ENCODE measurements at places on chromosomes 2 and 18.
A peak's percentile ranks its signal among the peaks of the same experiment; 100 is the strongest.

DNA sequence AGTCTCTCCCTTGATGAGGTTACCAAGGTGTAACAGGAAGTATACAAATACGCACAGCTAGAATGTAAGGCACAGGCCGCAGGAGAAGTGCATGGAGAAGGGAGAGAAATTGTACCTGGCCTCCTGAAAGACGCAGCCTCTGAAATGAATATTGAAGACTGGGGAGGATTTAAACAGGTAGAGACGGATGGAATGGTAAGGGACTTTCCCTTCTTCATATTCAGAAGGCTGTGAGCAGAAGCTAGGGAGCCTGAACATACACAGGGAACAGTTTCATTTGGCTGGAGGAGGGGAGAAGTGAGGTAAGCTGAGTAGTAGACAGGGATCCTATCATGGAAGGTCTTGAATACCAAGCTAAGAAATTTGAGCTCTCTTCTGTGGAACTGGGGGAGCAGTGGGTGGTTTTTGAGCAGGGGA lies 112.7 kb downstream of the ANKRD44 start:
- DNase-seq = no peak

GRCh38 chr2:95344656-95345055 lies 47.5 kb downstream of the KCNIP3 start:
- no peak for DNase-seq

DNA sequence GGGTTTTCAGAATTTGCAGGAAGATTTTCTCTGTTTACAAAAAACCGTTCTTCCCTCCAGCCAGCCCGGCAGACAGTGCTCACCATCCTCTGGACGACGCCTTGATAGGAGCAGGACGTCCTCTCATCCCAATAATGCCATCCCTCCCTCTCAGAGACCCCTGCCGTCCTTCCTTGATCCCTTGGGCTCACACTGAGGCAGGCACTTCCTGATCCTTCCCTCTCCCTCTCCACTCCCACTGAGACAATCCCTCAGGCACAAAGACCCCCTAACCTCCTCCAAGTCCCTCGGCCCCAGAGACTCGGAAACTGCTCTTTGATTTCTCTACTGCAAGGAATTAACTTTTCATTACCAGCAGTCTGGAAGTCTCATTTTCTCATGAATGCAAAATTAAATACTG lies 42.5 kb downstream of the PAX3 start:
- DNase-seq = no peak

DNA sequence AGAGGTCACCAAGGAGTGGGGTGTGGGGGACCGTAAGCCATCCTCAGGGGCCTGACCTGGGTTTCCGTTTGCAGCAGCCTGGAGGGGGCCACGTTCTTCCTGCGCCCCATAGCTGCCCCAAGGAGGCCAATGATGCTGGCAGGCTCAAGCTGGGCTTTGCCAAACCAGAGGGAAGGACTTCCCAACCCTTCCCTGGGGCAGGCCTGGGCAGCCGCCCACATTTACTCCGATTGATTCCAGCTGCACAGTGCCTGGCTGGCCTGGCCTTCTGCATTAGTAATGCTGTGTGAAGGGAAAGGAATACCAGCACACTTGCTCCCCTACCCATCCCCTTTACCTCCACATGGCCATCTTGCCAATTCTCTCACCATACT lies 360.6 kb upstream of the SLC14A2 start:
- DNase-seq = no peak

DNA sequence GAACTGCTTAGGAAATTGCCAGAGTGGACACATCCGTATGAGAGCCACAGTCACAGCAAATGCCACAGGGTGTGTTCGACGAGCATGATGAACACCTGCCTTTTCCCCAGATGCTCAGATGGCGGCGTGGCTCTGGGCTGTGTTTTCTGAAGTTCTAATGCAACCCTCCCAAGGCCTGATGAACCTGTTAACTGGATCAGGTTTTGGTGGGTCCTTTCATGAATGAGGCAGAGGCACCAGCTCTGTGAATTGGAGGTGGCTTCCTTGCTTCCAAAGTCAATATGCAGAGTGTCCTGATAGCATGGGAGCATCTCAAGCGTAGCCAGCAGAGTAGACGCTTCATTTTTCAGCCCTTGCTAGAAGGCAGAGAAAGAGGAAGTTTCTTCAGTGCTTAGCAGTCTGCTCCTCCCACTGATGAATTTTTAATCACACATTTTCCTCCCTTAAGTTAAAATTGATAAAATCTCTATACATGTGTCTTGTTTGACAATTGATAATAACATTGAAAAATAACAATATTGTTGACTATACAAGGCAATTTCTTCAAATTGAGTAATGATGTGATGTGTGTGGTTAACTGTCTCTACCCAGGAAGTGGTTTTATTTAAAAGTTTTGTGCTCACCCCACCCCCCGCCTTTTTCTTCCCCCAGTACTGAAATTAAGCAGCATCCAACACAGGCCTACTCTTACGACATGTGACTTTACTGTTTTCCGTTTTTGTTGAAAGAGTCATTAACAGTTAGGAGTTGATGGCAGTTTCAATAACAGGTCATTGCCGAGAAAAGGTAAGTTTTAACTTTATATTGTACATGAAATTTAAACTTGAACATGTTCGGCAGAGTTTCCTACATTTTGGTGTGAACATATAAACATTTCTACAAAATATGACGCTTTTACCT lies at the start of gene ARHGAP15:
TSS of gene ARHGAP15 (plus strand) at position 739 of the 900 bp plus-strand sequence.
- DNase-seq = no peak

DNA sequence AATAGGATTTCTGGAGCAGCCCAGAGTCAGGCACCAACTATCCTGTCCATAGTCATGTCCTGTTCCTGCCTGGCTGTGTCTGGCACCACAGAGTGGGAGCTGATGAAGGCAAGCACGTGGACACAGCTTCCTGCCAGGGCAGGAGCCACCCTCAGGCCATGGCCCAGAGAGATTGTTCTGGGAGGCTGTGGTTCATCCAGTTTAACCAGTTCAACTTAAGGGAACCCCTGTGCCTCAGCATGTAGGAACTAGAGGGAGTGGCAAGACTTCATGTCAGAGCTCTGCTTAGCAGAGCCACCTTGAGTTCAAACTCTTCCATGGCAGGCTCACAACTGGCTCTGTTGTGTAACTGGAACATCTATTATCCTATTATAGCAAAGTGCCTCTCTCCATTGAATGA lies 73.2 kb upstream of the NCKAP5 start:
- no peak for DNase-seq

DNA sequence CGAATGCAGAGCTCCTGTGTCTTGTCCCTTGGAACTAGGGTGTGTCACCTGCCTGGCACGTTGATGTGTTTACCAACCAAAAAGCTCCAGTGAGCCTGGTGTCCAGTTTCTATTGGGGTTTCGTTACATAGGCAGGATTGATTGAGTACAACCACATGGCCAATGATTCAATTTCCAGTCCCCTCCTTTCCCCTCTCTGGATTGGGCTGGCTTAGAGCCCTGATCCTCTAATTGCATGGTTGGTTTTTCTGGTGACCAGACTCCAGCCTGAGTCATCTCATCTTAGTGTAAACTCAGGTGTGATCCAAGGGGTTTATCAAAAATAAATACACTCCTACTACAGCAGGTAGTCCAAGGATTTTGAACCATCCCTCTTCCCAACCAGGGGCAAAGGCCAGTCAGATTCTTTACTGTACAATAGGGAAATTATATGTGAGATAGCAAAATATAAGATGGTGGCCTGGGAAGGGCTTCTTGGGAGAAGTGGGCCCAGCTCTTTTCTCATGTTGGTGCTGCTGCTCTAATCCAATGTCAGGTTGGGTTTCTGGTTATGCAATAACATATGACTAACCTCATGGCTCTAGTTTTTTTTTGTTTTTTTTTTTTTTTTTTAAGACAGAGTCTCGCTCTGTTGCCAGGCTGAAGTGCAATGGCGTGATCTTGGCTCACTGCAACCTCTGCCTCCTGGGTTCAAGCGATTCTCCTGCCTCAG lies 64.7 kb upstream of the MGAT5 start:
- DNase-seq = no peak

DNA sequence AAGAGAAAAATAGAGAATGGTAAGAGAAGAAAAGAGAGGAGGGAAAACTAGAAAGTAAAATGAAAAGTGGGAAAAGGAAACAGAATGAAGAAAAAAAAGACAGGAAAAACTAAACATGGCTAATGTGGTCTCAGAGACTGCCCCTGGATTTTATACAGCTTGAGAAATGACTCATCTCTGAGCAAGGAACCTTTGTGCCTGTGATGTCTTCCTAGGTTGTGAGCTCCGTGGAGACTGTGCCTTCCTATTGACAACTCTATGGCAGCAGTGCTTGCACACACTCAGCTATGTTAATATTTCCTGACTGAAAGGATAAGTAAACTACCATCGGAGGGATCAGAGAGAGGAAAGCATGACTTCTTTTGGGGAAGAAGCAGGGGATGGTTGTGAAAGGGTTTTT lies 203.8 kb downstream of the RDH14 start:
- no peak for DNase-seq

- no peak for DNase-seq
Measured at GRCh38 chr2:157872791-157873190, 3.3 kb downstream of the ACVR1 start.

DNA sequence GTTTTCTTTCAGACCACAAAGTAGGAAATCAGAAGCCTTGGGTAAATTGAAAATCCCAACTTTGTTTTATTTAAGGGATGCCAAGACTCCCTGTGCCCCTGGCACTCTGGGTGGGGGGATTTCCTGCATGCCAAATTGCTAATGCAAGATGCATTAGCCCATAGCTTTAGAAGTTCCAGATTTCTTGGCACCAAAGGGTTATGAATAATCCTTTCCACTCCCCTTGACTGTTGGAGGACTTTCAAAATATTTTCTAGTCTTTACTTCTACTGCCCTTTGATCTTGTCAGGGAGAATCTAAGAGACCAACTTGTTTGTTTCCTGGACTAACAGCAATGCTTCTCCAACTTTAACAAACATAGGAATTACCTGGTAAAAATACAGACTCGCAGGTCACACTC lies 81.8 kb upstream of the TGIF1 start:
- no peak for DNase-seq

DNA sequence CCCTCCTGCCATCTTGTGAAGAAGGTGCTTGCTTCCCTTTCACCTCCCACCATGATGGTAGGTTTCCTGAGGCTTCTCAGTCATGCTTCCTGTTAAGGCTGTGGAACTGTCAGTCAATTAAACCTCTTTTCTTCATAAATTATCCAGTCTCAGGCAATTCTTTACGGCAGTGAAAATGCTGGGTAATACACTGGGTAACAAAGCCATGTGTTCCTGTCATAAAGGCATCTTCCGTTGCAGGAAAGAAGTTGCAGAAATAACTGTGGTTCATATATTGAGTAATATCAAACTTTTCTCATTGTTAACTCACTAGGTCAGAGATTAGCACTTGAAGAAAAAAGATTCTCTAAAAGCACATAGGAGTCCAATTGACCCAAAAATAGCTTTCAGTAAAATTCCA lies 163.9 kb upstream of the HNMT start:
- DNase-seq = no peak

- DNase-seq = no peak
Measured at GRCh38 chr2:88602022-88602421, 25.2 kb downstream of the EIF2AK3 start.

DNA sequence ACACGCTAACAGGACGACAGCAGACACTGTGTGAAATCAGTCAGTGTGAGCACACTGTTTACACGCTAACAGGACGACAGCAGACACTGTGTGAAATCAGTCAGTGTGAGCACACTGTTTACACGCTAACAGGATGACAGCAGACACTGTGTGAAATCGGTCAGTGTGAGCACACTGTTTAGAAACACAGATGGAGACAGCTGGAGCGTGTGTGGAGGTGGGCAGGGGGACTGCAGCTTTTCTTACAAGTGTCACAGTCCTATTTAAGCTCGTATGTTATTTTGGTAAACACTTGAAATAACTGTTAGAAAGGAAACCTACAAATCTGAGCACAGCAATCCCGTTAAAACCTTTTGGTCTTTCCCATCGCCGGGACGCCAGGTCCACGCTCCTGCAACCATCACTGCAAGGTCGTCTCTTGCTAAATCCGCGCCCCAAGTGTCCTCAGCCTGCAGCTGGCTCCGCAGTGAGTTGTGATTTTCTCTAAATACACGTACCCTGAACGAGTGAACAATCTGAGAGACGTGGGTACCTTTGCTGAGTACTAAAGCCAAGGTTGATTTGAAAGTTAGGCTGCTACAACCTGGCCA lies 58.9 kb upstream of the CTDP1 start:
- no peak for DNase-seq

GRCh38 chr2:25714740-25715139 lies 41.4 kb upstream of the DTNB start:
- DNase-seq = peak; percentile 23

GRCh38 chr2:186724736-186725135 lies 30.9 kb downstream of the FAM171B start:
- DNase-seq = no peak

DNA sequence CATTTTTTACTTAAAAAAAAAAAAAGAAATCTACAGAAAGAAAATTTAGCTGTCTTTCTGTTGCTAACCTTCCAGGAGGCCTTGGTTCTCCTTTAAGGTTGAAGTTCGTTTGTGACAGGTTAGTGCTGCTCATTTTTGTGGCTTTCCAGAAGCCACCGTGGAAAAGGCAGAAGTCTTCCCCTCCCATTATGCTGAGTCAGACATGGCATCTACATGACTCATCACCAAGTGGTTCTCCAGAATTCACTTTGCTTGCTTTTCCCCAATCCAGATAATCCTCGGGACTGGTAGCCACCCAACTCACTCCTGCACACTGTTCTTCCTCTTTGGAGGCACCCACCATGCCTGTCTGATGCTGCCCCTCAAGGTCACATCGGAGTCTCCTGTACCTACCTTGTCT lies 228.7 kb downstream of the PIK3C3 start:
- DNase-seq = no peak

DNA sequence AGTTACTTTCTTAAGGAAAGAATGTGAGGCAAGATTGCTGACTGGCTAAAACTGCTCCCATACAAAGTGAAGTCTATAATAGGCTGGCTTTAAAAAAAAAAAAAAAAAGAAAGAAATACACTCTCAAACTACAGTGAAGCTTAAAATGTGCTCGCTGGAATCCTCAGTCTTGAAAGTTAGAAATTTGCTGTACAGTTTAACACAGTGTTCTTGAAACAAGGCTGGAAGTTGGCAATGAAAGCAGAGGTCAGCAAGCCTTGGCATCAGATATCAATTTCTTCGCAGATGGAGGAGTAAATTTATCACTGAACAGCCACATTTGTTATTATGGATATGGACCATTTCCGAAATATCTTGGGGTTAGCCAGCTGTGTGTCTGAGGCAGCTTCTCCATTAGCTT lies 392.9 kb downstream of the ZNF516 start:
- DNase-seq = no peak

DNA sequence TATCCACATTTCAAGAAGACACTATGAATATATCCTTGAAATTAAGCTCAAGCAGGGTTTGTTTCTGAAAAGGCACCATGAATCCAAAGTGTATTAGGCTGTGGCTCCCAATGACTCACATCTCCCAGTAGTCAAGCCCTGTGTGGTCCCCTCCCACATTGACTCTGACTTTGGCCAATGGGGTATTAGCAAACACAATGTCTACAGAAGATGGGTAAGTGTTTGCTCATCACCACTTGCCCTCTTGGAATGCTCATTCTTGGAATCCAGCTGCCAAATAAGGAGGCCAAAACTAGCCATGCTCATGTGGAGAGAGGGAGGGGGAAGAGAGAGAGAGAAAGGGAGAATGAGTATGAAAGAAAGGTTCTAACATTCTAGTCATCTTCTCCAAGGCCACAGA lies 490.0 kb downstream of the TXNL1 start:
- no peak for DNase-seq

- no peak for DNase-seq
Measured at GRCh38 chr2:8518979-8519668, 162.7 kb upstream of the ID2 start.

- no peak for DNase-seq
Measured at GRCh38 chr2:26913606-26913998, 56.8 kb upstream of the MAPRE3 start.

Data from HEK293T (cell line).